ENCODE measurements at places on chromosomes 4 and X.

DNA sequence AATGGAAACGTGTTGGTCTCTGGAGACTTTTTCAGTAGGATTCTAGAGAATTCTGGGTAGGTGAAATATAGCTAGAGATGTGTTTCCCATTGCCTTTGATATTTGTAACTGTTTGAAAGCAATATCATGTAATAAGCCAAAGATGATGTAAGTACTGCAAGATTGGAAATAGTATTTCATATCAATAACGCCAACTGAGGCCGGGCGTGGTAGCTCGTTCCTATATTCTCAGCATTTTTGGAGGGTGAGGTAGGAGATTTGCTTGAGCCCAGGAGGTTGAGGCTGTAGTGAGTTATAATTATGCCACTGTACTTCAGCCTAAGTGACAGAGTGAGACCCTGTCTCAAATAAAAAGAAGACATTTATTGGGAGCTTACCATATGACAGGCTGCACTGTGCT lies 9.5 kb downstream of the ADH1A start:
- DNase-seq, result no peak

GRCh38 chr4:140297221-140297570 lies 76.2 kb upstream of the SCOC start:
- no peak for DNase-seq

DNA sequence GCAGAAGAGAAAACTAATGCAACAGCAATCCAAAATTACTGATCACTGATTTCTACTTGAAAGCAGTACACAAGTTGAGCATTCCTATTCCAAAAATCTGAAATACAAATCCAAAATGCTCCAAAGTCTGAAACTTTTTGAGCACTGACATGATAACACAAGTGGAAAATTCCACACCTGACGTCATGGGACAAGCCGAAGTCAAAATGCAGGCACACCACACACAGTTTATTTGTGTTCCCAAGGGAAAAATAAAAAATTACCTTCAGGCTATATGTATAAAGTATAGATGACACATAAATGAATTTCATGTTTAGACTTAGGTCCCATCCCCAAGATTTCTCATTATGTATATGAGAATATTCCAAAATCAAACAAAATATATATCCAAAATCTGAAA lies 20.7 kb downstream of the ANKRD50 start:
- no peak for DNase-seq

DNA sequence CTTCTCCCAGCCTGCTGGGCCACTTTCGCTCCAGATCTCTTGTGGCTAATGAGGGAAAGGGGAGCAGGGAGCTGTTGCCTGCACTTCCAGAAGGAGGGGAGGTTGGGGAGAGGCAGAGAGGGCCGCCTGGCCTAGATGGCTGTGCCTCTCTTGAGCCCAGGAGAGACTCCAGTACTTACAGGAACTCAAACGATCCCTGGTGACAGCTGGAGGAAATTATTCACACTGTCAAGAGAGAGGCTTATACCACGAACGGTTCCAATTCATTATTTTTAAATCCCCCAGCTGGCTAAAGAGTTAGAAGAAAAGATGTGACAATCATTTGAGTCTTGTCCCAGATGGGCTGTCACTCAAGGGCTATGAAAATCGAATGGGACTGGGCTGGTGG lies 96.1 kb downstream of the PHKA2 start:
- DNase-seq, result no peak

Data from activated CD4-positive, CD25-positive, alpha-beta regulatory T cell treated with anti-CD3 and anti-CD28 coated beads, Interleukin-2, amount 50 U/mL, for 16 hours (primary cell).